ENCODE measurements at places on chromosomes 5 and 9.
A peak's percentile ranks its signal among the peaks of the same experiment; 100 is the strongest.

DNA sequence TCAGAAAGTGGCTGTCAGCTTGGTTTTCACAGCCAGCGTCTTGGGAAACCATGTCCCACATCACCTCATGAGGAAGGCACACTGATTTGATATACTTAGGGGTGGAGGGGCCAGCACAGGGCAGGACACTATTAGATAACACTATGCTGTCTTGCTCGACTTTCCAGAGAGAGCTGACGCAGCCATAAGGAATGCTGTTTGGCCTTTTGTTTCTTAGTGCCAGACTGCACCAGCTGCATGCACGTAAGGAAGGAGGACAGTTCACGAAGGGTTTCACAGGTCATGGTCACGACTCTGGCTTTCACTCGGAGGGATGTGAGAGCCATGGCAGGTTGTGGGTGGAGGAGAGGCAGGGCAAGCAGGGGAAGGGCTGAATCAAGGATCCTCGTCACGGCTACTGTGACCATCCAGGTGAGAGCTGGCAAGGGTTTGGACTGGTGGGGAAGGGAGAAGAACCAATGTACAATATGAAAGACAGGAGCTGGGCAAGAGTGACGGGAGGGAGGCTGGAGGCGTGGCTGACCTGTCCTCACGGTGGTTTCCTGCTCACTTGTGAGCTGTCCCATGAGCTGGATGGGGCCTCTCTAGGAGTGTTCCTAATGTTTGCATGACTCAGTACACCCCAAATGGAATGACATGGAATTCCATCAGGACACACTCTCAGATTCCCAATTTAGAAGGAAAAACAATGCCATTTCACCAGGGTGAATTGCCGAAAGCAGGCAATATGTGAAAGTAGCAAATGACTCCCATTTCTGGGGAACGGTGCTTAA lies 61.7 kb downstream of the OTULIN start:
- no peak for DNase-seq

DNA sequence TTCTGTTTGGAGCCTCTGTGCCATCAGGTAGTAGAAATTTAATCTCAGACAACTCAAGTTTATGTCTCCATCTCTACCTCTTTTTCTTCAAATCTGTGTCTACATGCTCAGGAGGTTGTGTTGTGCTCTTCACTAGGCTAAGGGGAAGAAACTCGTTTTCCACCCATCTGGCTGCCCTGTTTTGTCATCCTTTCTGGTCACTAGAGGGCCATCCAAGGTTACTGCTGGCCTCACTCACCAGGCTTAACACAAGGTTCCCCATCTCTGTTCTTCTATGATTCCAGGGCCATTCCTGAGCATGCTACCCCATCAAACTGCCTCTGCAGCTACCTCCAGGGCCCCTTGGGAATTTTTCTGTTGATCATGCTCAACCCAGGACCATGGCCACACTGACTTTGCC lies 213.3 kb upstream of the FBXL7 start:
- DNase-seq, result no peak

DNA sequence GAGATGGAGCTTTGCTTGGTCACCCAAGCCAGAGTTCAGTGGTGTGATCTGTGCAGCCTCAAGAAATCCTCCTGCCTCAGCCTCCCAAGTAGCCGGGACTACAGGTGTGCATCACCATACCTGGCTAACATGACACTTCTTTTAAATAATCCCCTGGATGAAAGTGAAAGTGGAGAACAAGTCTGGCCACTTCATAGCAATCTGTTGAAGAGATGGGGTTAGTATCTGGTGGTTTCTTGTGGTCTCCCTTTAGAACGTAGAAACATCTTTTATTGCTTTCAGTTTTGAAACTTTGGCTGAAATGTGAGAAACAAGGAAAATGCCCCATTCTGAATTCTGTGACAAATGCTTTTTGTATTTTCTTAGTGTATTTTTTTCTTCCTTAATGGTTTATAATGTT lies 452.5 kb upstream of the RIOK2 start:
- no peak for DNase-seq

DNA sequence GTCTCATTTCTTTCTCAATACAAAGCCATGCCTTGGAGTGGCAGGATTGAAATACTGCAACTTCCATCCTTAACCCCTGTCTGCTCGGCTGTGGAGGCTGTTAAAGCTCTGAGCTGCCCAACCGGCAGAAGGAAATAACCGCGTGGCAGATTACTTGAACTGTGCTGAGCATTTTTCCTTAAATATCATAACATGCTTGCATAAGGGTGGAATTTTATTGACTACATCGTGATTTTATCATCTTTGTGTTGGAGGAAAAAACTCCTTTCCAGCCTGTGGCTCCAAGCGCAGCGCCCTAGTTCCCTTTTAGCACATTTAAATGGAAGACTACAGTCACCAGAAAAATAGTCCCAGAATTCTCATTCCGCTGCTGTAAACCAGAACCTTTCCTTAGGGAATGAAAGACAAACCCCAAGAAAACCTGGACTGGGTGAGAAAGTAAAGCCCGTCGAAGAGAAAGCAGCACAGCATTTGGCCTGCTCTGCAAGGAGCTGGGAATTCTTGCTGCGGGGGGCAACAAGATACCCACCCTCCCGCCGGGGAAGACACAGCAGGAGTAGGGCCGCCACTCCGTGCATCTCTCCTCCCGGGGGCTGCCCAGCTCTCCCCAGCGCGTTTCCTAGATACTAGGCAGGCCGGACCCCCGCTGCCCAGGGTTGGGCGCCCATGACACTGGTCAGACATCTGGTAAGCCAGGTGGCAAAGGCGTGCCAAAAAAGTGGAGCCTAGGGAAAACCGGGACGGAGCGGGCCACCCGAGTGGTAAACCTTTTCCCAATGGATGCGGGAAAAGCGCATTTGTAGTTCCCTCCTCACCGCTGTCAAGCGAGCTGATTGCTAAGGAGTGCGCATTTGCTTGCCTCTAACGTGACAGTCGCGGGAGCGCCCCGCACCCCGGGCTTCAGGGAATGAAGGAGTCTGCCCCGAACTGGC lies 1.3 kb downstream of the SHC3 start:
- DNase-seq, result no peak

DNA sequence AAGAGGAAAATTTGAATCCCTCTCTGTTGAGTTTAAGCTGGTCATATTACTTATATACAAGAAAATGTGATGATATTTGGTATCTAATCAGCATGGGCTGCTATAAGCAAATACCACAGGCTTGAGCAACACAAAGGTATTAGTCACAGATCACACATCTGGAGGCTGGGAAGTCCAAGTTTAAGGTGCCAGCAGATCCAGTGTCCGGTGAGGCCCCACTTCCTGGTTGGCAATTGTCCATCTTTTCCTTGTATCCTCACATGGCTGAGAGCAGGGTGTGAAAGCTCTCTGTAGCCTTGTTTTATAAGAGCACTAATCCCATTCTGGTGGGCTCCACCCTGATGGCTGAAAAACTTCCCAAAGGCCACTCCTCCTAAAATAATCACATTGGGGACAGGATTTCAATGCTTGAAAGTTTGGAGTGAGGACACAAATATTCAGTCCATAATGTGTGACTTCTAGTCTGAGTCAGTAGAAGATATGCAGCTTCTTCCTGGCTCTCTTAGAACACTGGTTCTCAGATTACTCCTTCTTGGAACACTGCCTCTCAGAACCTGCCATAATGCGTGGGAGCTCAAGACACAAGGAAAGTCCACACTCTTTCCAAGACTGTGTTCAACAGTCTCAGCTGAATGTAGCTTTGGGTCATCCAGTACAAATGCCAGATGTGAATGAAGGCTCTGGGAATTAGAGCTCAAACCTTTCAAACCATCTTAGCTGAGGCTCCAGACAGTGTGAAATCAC lies 124.1 kb downstream of the PRDM9 start:
- DNase-seq, result no peak

- no peak for DNase-seq
These were observed 64.0 kb downstream of the POU5F2 start for GRCh38 chr5:93677359-93677891.

- DNase-seq, result no peak
These were observed 9.3 kb downstream of the SH3RF2 start for GRCh38 chr5:145945620-145946111.

DNA sequence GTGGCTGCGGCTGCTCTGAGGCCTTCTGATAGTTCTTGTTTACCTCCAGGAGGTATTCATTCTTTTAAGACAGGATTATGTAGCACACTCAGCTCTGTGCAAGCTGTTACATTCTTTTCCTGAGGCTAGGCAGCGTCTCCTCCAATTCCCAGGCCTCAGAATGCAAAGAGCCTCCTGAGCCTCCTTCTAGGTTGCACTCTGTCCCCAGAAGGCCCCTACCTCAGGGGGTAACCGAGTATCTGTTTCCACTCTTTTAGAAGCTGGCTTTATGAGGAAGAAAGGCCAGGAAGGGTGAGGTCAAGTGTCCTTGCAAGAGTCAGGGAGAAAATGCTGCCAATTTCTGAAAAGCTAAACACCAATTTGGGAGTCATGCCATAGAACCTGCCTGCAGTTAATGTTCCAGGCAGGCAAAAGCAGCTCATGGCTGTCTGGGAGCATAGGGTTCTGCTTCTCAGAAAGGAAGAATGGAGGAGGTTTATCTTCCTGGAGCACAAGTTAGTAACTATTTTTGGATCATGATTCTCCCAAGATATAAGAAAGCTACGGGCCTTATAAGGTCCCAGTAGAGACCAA lies 178.9 kb downstream of the SEMA6A start:
- no peak for DNase-seq

- no peak for DNase-seq
These were observed 583.6 kb downstream of the TMEM38B start for GRCh38 chr9:106277966-106278365.

GRCh38 chr5:146751781-146752401 lies 126.7 kb downstream of the PPP2R2B start:
- DNase-seq, result peak; percentile 37

GRCh38 chr9:125637241-125637640 lies 69.8 kb downstream of the MAPKAP1 start:
- no peak for DNase-seq

DNA sequence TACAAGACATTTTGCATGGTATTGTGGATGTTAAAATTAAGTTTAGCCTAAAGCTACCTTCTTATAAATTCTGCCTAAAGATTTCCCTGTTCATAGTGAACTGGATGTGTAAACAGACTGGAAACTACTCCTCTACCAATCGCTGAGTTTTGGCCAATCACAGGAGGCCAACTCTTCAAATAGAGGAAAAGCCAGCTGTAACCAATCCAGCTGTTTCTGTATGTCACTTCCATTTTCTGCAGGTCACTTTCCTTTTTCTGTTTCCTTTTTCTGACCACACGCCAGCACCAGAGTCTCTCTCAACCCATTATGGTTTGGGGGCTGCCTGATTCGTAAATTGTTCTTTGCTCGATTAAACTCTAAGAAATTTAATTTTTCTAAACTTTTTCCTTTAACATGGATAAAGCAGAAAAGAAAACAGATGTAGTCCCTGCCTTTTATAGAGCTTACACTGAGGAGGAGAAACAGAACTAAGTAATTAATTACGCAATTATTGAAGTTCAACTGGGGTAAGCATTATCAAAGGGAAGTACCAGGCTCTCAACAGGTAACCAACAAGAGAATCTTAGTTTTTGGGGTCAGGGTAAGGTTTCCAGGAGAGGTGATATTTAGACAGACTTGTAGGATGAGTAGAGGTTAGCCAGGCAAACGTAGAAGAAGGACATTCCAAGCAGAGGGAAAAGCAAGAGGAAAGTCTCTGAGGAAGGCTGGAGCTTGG lies 27.7 kb downstream of the RANBP3L start:
- no peak for DNase-seq

DNA sequence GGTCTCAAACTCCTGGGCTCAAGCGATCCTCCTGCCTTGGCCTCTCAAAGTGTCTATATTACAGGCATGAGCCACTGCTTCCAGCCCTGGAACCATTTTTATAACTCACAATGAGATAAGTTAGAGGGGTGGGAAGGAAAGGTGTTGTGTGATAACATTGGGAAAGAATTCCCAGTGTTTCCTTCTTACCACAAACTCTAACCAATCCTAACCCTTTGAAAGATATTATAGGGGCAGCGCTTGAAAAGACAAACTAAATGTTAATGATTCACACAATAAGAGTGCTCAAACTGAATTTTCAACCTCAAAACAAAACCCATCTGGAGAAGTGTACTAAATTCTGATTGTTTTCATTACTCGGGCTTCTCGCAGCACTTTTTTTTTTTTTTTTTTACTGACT lies 109.7 kb downstream of the TSSK1B start:
- no peak for DNase-seq

GRCh38 chr9:113205861-113206260 lies 15.2 kb downstream of the FKBP15 start:
- DNase-seq, result no peak

GRCh38 chr9:121782514-121783110 lies 131.2 kb downstream of the DAB2IP start:
- no peak for DNase-seq

DNA sequence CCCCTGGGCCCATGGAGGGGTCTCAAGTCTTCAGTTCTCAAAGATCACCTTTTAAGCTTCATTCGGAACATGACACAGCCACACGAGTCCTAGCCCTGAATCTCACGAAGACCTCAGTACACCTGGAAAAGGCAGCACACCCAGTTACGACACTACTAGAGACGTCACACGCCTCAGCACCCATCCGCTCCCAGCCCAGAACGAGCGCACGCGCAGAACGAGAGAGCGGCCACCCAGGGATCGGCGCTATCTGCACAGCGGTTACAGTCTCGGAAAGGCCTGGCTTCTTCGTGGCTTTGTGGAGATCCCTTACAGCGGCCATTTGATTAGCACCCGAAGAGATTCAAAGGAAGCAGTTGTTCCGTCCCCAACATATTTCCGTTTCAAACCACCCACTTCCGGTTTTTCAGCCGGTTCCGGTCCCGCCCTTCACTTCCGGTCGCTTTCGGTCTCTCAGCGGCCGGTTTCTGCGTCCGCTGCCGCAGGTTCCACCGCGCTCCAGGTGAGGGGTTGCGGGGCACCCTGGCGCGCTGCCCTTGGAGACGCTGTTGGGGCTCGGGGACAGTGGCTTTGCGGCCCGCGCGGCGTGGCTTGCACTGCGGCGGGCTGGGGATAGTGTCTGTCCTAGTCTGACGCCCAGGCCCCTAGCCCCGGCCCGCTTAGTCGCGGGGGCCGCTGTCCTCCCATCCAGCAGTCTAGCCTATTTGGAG lies at the start of gene UBLCP1:
Gene UBLCP1, plus strand, starts transcription at position 432 of the 710 bp plus-strand sequence. CDS start 5,626 bp downstream, outside the sequence.
- peak; percentile 83 for DNase-seq

- no peak for DNase-seq
These were observed 478 bp upstream of the SETD9 start for GRCh38 chr5:56908942-56909293.

- no peak for DNase-seq
These were observed 82.6 kb upstream of the SMIM32 start for GRCh38 chr5:136275601-136276000.

- DNase-seq, result no peak
These were observed 1.3 kb upstream of the SUSD3 start for GRCh38 chr9:93057042-93057702.

DNA sequence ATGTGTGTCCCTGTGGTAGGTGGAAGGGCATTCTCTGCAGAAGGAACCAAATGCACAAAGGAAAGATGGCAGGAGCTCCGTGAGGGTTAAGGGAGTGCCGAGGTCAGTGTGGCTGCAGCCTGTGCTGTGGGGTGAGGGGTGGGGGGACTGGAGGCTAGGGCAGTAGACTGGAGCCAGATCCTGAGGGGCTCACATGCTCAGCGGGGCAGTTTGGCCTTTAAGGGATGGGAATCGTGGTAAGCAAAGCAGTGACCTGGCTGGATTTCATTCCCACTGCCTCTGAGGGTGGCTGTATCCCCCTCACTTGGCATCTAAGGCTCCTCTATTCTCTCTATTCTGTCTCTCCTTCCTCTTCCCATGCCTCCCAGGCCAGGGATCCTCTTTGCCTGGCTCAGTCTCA lies 15.6 kb downstream of the PITX1 start:
- no peak for DNase-seq

- DNase-seq, result no peak
These were observed 88.8 kb downstream of the PHF2 start for GRCh38 chr9:93665128-93665636.

- peak; percentile 49 for DNase-seq
These were observed 30.0 kb upstream of the SUSD3 start for GRCh38 chr9:93028448-93029006.

Data from stimulated activated CD4-positive, alpha-beta T cell treated with anti-CD3 and anti-CD28 coated beads, Interleukin-2, amount 100 ng/mL, for 24 hours (primary cell).